Activated T-helper 1 cell treated with Interleukin-2 at 50 U/mL for 16 hours (primary cell): ENCODE measurements at places on chromosomes 6 and 20.

- no peak for DNase-seq
These were observed 699.7 kb downstream of the DOK5 start for GRCh38 chr20:55175081-55175480.

DNA sequence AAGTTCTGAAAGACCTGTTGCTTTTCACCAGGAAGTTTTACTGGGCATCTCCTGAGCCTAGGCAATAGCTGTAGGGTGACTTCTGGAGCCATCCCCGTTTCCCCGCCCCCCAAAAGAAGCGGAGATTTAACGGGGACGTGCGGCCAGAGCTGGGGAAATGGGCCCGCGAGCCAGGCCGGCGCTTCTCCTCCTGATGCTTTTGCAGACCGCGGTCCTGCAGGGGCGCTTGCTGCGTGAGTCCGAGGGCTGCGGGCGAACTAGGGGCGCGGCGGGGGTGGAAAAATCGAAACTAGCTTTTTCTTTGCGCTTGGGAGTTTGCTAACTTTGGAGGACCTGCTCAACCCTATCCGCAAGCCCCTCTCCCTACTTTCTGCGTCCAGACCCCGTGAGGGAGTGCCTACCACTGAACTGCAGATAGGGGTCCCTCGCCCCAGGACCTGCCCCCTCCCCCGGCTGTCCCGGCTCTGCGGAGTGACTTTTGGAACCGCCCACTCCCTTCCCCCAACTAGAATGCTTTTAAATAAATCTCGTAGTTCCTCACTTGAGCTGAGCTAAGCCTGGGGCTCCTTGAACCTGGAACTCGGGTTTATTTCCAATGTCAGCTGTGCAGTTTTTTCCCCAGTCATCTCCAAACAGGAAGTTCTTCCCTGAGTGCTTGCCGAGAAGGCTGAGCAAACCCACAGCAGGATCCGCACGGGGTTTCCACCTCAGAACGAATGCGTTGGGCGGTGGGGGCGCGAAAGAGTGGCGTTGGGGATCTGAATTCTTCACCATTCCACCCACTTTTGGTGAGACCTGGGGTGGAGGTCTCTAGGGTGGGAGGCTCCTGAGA, at the start of gene HFE:
HFE (plus strand) TSS at position 146 of the 832 bp plus-strand sequence; CDS start at position 158, 12 bp downstream.
- DNase-seq, result no peak

DNA sequence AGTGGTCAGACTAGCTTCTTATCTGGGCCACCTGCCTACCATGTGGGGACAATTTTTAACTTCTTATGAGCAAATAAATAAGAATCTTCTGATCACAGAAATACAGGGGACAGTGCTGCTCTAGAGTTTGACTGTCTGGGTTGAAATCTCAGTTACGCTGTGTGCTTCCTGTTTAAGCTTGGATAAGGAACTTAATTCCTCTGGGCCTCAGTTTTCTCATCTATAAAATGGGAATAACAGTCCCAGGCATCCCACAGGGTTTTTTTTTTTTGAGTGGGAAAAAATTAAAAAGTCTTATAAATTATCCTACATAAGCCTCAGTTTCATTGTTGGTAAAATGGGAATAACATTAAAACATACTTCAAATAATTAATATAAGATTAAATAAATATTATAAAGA, 340.9 kb downstream of the ESR1 start:
- DNase-seq, result no peak

DNA sequence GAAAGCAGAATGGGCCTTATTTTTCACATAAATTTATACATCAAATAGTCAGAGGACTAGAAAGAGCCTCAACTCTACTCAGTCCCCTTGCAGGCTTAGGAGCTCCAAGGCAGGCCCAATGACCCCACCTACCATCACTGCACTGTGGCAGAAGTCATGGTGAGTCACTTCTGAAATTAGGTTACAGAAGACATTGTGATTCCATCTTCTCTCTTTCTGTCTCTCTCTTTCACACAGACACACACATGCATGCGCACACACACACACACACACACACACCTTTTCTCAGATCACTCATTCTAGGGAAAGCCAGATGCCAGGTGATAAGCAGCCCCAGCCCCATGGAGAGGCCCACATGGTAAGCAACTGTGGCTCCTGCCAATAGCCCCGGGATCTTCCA, 103.8 kb downstream of the C6orf118 start:
- DNase-seq, result no peak
